Colonic mucosa (tissue), 4 donors: ENCODE measurements at places on chromosomes 1 and 21. TPM values are rescaled to one million over a fixed set of nuclear protein-coding genes. Genes with fewer than 3 reads are reported as not detected.
A peak's percentile ranks its signal among the peaks of the same experiment; 100 is the strongest.

GRCh38 chr1:26370591-26371382 is 1.8 kb downstream of the ZNF683 start:
- DNase-seq = no peak

GRCh38 chr21:17200250-17200649 is 312.6 kb upstream of the CXADR start:
- no peak for DNase-seq

GRCh38 chr1:156488566-156489165 is 11.9 kb downstream of the MEF2D start:
- DNase-seq = no peak

DNA sequence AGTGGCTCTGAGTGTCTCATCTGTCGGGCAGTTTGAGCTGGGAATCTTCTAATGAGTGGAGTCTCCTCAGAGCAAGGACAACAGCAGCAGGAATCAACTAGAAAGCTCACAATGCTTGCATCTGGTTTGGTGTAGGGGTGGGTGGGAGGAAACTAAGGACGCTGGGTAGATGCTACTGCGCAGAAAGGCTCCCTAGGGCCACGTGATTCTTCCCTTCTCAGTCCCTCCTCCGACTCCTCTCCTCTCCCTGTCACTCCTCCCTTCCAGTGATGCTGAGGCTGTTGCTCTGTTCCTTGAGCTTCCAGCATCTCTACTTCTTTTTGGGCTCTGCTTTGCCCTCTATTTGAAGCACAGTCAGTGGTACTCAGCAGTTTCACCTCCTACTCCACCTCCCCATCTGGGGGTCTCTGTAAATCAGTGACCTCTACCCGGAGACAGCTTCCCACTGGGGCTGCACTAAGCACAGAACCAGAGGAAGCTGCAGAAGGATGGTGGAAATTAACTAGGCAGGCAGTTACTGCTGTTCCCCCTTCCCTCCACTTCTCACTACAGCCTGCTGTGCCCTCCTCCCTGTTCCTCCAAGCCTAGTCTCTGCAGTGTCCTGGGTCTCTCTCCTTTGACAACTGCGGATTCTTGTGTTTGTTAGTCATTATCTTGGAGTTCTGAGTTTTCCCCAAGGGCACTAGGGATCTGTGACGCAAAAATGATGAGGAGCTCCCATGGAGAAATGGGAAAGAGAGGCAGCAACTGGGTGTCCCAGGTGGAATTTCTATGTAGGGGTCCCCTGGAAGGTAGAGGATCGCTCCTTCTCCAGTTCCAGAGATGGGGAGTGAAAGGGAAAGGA is 5.8 kb downstream of the LINGO4 start:
- no peak for DNase-seq

- DNase-seq = no peak
These were observed 11.6 kb upstream of the SLC27A3 start for GRCh38 chr1:153763365-153764225.

DNA sequence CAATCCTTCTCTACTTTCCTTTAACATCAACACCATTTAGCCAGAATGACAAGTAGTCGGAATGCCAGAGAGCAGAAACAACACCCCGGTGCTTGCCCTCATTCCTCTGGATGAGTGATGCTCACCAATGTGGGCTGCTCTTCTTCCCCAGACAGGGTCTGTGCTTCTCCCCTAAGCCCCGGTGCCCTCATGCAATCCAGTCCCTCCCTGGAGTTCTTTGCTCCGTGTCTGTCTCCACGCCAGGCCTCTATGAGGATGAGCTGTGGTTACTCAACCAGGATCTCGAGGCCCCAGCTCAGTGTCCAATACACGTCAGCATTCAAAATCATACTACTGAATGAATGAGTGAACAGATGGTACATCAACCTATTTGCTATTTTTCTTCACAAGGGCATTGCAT is 29.7 kb upstream of the PDE9A start:
- no peak for DNase-seq

GRCh38 chr1:115767403-115767802 is 1.1 kb downstream of the CASQ2 start:
- DNase-seq = no peak

DNA sequence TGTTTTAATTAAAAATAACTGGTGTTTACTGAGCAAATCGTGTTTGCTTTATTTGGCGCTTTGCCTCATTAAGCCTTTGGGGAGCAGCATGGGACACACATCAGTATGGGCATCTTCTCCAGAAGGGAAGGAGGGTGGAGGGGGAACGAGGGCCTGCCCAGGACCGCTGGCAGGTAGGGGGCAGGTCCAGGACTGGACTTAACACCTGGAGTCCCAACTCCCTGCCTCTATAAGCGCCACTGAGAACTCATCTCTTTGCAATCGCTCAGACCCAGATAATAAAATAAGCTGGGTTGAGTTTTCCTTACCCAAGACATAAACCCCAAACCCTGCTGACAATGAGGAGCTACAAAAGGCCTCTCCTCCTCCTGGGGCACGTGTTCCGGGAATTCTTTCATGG is 15.1 kb downstream of the ABCG1 start:
- no peak for DNase-seq

DNA sequence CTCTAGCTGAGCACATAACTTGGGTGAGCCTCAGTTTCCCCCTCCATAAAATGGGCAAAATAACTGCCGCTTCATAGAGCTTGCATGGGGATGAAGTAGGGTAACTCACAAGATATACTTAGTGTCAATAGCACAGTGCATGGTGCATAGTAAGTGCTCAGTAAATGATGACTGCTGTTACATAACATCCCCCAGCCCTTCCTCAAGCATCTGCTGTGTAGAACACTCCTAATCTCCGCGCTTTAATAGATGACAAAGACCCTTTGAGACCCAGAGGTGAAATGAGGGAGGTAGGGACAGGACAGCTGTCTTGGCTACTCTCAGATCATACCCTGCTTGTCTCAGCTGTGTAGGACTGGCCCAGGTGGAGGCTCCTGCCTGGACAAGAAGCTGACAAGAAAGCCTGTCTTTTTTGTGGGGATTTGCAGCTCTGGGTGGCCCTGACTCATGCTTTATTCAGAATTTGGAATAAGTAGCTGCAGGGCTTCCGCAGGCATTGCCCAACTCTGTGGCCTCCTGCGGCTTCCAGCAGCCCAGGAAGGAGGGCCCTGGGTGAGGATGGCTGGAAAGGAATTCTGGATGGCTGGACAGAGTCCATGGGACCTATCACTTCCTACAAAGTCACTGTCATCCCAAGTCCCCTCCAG is 20.7 kb upstream of the PADI4 start:
- DNase-seq = no peak

DNA sequence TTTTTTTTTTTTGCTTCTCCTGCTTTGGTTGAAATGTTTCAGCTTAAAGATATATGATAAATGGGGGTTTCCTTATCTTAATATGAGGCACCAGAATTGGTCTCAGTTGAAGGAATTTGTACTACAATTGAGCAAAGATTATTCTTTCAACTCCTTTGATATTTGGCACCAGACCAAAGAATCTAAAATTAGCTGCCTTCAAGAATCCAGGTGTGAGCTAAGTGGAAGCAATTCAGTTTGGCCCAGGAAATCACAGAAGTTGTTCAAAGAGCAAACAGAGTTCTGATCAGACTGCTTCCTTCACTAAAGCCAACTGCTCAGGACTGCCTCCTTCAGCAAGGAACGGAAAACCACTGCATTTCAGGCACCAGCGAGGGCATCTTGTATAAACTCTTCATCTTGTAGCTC is 68.3 kb upstream of the BCAR3 start:
- peak; percentile 33 for DNase-seq

DNA sequence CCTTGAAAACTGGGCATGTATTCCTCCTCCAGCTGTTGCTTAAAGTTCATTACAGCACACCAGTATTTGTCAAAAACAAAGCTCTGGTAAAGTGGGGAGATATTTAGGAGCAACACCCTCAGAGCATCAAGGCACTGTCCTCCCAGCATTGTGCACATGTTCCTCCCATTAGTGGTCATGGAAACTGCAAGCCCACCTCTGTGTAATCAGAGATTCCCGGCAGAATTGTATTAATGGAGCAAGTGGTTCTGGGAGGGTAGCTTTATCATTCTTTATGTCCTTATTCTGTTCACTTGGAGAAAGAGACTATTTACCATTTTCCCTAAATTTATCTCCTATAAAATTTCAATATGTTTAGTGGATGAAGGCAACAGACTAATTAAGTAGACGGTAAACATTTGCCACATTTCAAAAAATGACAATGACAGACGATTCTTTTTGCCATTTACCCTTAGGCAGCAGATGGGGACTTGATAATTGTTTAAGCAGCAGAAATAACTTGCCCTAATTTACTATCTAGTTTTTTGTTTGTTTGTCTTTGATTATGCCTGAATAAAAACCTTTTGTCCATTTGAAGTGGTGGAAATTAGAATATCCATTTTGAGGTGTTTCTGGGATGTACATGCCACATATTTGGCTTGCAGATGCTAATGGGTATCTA is 289.6 kb upstream of the ST6GALNAC5 start:
- DNase-seq = no peak

DNA sequence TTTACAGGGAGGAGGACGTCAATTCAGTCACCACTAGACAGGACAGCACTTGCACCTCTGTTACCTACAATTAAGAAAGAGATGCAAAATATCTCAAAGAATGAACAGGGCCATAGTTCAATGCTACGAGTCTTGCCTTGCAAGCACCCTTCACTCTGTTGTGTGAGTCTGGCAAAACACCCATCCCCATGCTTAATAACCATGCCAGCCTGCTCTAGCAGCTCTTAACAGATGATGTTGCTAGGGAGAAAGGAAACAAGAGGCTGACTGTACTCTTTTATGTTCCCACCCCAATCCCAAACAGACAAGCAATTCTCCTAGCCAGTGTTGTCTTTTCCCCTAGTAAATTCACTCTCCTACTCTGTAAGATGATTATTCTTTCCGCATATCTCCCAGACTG is 5.3 kb downstream of the CBR1 start:
- no peak for DNase-seq

- no peak for DNase-seq
These were observed 10.0 kb downstream of the TSEN15 start for GRCh38 chr1:184061396-184062003.

- DNase-seq = no peak
These were observed 144.2 kb downstream of the SYT2 start for GRCh38 chr1:202565890-202566602.

DNA sequence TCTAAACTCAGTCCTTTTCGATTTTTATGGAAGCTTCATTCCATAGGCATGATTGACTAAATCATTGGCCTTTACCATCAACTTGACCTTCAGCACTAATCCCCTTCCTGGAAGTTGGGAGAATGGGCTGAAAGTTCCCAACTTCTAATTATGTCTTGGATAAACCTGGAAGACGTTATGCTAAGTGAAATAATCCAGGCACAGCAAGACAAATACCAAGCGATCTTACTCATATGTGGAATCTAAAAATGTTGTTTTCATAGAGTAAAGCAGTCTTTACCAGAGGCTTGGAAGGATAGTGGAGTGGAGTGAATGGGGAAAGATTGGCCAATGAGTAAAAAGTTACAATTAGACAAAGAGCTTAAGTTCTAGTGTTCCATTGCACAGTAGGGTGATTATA is 1453.2 kb downstream of the PLA2G4A start:
- no peak for DNase-seq

- DNase-seq = no peak
These were observed 19.7 kb downstream of the USP48 start for GRCh38 chr1:21763236-21763635.

DNA sequence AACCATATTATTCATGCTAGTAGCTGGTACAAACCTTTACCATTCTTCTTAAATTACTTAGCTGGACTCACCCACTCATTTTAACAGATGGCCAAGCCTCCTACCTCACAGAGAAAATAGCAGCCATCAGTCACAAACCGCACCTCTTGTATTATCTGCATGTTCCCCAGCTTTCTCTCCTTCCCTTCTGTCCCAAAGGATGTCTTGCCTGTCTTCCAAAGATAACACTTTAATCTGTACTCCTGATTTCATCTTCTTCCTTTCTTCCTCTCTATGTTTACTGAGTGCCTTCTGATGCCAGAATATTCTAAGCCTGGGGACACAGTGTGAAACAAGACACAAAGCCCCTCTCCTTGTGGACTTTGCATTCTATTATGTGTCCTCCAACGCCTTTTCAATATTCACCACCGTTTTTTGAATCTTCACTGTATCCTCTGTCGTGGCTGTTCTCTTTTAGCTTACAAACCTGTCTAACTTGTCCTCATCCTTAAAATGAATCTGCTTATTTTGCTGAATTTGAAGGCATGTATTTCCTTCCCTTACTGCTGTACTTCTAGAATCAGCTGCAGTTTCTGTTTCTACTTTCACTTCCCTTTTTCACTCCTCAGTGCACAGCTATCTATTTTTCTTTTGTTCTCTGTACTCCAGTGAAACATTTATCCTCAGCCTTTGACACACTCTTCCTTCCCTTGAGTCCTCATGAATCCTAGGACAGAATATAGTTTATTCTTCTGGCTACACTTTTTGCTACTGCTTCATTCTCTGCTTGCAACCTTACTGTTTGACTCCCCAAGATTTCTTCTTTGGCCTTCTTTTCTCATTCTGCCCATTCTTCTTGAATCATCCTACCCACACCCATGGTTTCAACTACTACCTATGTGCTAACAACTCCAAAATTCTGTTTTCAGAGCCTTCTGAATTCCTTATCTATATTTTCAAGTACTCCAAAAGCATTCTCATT is 216.9 kb upstream of the SAMSN1 start:
- DNase-seq = no peak

GRCh38 chr1:201191653-201192260 is 1.1 kb downstream of the IGFN1 start:
- no peak for DNase-seq

- DNase-seq = no peak
These were observed 102.1 kb downstream of the NRDC start for GRCh38 chr1:51776408-51776807.

Gene SYT6
- 0.35 TPM for total RNA-seq

Gene SLC16A4
- total RNA-seq = 0.79 TPM

Gene C1orf56
- total RNA-seq = 2.6 TPM

Gene FMOD
- total RNA-seq = 38.6 TPM

Gene WNT2B
- total RNA-seq = 4.3 TPM

Gene DDAH1
- total RNA-seq = 144 TPM

Gene ZNF683
- not detected for total RNA-seq

Gene C1orf35
- total RNA-seq = 26.4 TPM
